ENCODE measurements at places on chromosomes 16 and 17.

DNA sequence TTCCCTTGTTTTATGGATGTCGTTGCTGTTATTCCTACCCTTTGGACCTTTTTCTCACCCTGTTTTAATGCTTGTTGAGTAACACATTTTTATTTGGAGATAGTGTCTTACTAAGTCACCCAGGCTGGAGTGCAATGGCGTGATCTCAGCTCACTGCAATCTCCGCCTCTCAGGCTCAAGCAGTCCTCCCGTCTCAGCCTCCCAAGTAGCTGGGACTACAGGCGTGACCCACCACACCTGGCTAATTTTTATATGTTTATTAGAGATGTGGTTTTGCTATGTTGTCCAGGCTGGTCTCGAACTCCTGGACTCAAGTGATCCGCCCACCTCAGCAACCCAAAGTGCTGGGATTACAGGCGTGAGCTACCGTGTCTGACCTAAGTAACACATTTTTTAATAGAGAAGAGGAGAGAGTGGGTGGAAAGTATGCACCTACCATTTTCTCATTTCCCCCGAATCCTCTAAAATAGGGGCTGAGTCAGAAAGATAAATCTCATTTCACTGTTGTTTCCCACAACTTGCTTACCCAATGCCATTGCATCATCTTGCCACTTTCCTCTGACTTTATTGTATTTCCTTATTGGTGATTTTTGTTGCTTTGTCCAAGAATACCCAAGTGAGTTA is 7.0 kb downstream of the DHX40 start:
- DNase-seq: no peak

DNA sequence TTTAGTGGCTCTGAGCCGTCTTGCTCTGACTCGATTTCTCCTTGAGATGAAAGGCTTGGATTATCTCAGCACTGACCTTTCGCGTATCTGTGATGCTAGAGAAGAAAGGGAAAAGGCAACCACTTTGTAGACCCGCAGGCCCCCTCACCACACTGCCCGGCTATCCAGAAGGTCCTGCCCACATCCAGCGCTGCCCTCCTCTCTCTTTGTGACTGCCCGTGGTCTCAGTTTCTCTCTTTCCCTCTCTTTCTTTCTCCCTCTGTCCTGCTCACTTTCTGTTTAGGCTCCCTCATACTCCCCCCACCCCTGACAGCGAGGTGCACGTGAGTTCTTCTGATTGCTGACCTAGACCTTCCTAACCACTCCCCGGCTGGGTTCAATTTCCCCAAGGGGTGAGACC is 12.8 kb upstream of the TBX21 start:
- DNase-seq: no peak

DNA sequence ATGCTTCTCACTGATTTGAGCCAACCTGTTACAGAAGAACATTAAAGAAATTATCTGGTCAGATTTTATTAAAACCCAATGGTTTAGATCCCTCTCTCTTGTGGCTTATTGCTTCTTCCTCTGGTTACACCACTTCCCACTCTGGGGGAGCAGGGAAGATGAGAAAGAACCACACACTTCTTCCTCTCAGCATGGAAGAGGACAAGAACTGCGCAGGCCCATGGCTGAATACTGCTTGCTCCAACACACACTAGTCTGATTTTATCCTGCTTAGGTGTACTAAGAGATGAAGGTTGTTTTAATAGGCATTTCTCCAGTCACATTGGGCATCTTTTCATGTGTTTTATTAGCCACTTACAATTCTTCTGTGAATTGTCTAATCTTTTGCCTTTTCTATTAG is 27.6 kb downstream of the MAP3K3 start:
- DNase-seq: no peak

GRCh38 chr17:76385892-76386786 is 1.7 kb downstream of the SPHK1 start:
- peak; percentile 92 for DNase-seq

DNA sequence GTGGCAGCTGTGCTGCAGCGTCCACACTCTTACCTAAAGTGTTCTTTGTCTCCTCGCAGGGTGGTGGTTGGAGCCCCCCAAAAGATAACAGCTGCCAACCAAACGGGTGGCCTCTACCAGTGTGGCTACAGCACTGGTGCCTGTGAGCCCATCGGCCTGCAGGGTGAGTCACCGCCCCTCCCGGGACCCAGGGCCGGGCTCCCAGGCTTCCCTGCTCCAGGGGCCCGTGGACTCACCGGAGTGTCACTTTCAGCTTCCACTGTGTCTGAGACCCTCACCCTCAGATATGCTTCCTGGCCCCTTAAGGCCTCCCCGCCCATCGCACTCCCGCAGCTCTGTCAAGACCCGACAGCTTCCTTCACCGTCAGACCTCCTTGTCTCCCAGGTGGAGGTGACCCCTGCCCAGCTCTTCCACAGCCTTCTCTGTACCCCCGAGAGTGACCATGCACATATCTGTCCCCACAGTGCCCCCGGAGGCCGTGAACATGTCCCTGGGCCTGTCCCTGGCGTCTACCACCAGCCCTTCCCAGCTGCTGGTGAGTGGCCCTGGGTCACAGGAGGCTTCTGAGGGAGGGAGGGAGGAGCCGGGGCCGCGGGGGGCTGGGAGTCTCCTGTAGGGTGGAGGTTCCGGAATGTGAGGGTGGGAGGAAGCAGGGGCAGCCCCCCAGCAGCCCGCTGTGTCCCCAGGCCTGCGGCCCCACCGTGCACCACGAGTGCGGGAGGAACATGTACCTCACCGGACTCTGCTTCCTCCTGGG is 1.8 kb downstream of the ITGAX start:
- DNase-seq: no peak

DNA sequence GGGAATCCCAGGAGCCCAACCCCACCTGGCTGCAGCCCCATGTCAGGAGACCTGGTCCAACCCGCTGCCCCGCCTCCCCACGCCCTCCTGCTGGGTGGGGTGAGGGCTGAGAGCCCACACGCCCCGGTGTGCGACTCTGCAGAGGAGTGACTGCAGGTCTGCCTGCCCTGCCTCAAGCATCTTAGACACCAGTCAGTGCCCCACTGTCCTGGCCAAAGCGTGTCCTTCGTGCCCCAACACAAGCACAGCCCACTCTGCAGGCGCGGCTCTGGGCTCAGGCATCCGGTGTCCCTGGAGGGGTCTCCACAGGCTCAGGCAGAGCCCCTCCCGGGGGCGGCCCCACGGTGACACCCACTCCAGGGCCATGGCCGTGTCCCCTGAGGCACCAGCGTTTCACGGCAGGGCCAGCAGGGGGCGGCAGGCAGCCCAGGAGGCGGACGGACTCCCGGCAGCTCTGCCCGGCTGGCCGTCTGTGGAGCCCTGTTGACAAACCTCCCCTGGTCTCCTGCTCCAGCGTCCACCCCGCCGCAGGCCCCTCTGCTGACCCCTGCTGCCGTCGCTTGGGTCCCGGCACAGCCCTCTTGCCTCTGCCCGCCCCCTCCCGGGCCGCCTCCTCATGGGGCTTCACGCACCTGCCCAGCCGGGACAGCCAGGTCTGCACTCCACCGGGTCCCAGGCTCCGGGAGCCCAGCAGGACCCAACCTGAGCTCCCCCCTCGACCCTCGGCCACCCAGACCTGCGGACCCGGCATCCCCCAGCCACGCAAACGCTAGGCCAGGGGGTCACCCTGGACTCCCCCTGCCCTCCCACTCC is 8.6 kb upstream of the UBE2I start:
- DNase-seq: peak; percentile 80

- DNase-seq: no peak
Measured at GRCh38 chr16:24552705-24553246, 13.4 kb downstream of the RBBP6 start.

GRCh38 chr17:57928928-57929327 is 26.3 kb downstream of the CUEDC1 start:
- DNase-seq: no peak

DNA sequence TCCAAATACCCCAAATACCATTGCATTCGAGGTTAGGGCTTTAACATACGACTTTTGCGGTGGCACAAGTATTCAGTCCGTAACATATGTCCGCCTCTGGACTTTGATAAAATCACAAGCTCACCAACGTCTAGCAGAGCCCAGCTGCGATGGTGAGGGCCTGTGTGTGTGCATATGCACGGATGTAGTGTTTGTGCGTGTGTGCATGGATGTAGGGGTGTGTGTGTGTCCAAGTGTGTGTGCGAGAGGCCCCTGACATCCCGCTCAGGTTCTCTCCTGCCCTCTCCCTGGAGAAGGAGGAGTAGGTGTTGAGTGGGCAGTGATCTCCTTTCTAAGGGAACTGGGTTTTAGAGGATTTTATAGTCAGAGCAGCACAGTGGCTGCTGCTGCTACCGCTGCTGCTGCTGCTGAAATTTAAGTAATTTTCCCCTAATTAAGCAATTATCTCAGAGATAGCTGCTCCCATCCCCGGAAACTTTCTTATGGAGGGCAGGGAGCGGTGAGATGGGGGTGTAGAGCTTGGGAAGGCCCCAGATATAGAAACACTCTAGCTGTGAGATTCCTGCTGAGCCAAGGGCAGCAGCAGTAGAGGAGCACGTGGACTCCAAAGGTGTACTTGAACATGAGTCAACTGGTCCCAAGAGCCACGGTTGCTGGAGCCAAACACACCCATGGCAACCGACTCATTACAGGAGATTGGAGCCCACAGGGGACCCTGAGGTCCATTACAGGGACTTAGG is 121.7 kb upstream of the SDK2 start:
- DNase-seq: no peak

DNA sequence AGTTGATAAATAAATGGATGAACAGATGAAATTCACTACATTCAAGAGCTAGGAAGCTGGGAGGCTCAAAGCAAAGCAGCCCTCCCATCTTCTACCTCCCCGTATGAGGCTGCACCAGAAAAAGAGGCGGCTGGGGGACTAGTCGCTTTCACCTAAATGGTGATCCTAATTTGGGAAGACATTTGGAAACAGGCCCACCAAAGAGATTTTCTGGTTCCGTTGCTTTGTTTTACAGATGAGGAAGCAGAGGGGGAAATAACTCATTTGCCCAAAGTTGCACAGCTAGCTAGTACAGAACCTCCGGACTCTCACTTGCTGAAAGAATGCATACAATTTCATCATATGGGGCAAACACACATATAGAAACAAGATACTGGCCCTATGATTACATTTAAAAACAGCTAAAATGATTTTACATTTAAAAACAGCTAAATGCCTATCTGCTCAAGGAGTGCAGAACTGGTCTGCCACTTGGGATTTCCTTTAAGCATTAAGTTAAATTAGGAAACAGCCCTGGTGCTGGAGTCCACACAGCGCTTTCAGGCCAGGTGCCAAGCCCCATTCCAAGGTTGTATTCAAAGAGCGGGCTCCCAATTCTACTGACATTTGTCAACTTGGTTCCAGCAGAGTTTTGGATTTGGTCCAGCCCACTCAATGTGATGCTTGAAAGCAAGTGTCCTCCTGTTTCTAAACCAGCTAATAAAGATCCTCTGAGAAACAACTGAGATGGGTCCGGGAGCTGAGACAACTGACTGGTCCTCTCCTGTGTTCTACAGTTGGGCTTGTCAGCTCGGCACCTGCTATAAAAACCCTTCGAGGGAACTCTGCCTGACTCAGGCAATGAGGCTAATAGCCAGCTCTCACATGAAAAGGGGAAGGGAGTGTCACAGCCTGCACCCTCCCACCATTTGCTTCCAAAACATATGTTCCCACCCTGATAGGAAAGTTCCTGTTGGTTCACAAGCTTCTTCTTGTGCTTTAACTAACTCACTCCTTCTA is 11.7 kb downstream of the ERN1 start:
- no peak for DNase-seq

DNA sequence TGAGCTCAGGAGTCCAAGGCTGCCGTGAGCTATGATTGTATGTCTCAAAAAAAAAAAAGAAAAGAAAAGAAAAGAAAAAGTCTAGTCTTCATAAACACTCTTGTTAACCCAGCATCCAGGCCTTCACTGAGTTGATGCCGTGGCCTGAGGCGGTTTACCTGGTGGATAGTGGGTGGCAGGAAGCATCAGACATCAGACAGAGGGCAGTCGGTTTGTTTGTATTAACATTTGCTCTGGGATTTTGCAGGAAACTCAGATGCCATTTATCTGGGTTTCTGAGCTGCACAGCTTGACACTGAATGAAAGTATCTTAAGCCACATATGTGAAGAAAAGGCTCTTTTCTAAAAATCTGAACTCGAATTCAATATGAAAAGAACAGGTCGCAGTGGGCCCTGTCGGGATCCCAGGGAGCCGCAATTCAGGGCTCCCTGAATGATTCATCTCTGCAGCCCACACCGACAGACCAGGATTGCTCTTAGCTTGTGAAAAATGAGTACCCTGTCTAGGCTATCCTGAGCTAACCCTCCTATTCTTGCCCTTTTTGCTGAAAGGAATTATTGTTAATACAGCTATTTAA is 1.1 kb upstream of the DBNDD1 start:
- DNase-seq: no peak

- DNase-seq: no peak
Measured at GRCh38 chr17:77531641-77532040, 390.9 kb downstream of the SEC14L1 start.

- DNase-seq: no peak
Measured at GRCh38 chr16:80084614-80085013, 456.2 kb upstream of the DYNLRB2 start.

DNA sequence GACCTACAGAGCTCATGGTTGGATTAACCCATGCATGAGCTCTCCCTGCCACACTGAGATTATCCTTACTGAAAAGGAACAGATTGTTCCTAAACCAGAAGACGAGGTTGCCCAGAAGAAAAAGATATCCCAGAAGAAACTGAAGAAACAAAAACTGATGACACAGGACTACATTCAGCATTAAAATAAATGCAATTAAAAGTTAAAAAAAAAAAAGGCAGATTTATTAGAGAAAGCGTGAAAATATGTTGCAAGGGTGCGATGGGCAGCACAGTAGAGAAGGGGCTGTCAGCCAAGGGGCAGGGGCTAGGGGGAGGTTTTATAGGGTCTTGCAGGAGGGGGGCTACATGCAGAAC is 40.2 kb upstream of the BPTF start:
- DNase-seq: no peak

- no peak for DNase-seq
Measured at GRCh38 chr16:20883554-20884239, 16.5 kb downstream of the DCUN1D3 start.

DNA sequence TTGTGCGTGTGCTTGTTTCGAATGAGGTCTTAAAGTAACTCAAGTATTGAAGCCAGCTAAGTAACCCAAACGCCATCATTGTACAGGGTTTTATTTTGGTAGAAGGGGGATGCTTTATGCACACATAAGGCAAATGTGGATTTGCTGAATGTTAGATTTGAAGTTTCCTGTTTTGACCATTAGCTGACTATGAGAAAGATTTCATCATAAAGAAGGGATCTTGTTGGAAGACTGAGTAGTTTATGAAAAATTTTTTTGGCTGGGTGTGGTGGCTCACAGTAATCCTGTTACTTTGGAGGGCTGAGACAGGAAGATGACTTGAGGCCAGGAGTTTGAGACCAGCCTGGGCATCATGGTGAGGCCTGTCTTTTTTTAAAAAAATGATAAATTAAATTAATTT is 10.0 kb upstream of the ZFP3 start:
- no peak for DNase-seq

GRCh38 chr16:19380328-19380727 is 37.4 kb upstream of the TMC5 start:
- peak; percentile 37 for DNase-seq

All from activated CD8-positive, alpha-beta T cell treated with anti-CD3 and anti-CD28 coated beads, Interleukin-2, amount 10 ng/mL, durations not matched to agents 7 days and 5 days (primary cell).